Fibroblast of the aortic adventitia (primary cell): ENCODE measurements at places on chromosomes 3 and 15.
A peak's percentile ranks its signal among the peaks of the same experiment; 100 is the strongest.

- peak; percentile 52 for DNase-seq
These were observed 490.4 kb upstream of the CFAP20DC start for GRCh38 chr3:59540241-59540640.

DNA sequence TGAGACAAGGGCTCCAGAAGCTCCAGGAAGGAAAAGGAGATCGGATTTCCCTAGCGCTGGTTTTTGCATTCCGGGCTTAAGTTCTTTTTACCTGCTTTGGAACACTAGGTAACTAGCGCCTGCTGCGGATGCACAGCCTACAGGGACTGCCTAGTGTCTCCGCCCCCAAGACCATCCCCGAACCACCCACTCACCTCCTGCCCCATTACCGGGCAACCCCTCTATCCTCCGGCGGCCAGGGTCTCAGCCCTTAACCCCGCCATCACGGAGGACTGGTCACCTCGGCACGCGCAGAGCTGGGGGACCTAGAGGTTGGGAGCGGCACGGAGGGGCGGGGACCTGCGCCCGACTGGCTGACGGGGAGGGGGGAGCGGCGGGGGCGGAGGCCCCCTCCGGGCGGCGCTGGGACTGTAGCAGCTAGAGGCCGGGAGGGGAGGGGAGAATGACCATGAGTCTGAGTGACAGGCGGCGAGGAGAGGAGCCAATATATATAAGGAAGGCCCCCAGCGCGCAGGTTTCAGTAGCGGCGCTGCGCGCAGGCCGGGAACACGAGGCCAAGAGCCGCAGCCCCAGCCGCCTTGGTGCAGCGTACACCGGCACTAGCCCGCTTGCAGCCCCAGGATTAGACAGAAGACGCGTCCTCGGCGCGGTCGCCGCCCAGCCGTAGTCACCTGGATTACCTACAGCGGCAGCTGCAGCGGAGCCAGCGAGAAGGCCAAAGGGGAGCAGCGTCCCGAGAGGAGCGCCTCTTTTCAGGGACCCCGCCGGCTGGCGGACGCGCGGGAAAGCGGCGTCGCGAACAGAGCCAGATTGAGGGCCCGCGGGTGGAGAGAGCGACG lies at the start of gene DLL4:
TSS of gene DLL4 (plus strand) at position 520 of the 839 bp plus-strand sequence. CDS start 329 bp downstream, outside the sequence.
- DNase-seq, result no peak

DNA sequence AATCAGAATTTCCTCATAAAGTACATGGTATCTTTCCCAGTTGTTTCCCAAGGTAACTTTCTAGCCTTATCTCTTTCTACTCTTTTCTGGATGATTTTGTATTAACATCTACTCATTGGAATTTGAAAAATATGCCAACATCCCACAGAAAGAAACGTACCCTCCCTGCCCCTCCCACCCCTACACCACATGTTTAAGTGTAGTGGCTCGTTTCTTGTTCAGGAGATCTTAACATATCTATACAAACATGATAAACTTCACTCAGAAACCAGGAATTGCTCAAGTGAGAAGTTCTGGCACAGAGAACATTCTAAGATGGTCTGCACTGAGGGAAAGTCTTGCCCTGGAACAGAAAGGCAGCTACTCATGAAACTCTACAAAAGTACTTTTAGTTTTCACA lies 404.7 kb downstream of the SOX2 start:
- DNase-seq, result peak; percentile 10

GRCh38 chr15:78175330-78175729 lies 26.2 kb downstream of the IDH3A start:
- DNase-seq, result no peak

- DNase-seq, result no peak
These were observed 30.8 kb downstream of the MAP4 start for GRCh38 chr3:47985381-47985780.

DNA sequence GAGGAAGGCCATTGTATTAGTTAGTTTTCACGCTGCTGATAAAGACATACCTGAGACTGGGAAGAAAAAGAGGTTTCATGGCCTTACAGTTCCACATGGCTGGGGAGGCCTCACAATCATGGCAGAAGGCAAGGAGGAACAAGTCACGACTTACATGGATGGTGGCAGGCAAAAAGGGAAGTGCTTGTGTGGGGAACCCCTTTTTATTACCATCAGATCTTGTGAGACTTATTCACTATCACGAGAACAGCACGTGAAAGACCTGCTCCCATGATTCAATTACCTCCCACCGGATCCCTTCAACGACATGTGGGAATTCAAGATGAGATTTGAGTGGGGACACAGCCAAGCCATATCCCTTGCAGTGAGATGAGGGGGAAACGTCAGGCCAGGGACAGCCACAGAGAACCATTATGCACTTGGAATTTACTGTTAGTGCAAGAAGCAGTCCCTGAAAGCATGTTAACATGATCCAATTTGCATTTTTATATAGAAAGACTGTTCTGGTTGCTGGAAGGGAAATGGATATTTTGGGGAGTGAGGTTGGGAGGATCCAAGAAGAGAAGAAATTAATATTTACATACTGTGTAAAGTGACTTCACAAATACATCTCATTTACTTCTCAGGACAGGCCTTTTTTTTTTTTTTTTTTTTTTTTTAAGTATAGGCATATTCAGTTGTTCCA lies 87.1 kb downstream of the ARNT2 start:
- no peak for DNase-seq

DNA sequence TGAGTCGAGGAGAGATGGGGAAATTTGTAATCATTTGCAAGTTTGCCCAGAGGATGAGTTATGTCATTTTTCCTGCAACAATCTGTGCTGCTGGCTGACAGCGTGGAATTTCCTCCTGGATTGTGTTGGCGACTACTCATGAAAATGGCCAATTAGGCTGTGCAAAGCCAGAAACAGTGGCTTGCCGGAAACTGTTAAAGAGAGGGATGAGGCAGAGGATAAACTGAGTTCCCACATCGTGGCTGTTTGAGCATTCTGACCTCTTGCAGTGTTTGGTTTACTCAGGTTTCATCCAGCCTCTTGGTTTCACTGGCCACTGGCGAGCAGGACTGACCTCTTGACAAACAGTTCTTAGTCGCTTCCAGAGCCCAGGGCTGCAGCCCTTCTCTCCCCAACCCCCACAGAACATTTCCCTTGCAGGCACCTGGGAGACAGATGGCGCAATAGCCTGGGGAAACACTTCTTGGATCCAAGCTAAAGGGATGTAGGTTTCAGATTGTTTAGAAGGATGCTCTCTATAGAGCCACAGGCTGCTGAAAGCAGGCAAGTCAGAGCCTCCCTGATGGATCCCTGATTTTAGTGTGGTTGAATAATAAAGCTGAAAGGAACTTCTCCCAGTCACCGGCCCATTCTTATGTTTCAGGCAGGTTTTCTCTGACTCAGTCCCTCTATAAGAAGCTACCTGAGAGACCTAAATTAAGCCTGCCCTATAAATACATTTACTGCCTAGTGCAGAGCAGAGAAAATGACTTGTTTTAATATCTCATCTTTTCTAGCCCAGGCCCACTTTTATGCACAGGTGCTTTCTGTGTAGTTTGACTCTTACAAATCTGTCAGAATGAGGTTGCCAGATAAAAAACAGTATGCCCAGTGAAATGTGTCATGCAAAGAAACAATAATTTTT lies 92.8 kb upstream of the UBE2E1 start:
- DNase-seq, result peak; percentile 90

- DNase-seq, result no peak
These were observed 2.8 kb upstream of the FILIP1L start for GRCh38 chr3:100117093-100117492.

- no peak for DNase-seq
These were observed 609.9 kb downstream of the RBMS3 start for GRCh38 chr3:29890801-29891200.

- no peak for DNase-seq
These were observed 23.5 kb downstream of the FAM81A start for GRCh38 chr15:59461521-59461920.

- no peak for DNase-seq
These were observed 82.7 kb downstream of the SLC25A26 start for GRCh38 chr3:66303491-66303901.

- no peak for DNase-seq
These were observed 1123.7 kb downstream of the IGSF11 start for GRCh38 chr3:117910820-117911521.

DNA sequence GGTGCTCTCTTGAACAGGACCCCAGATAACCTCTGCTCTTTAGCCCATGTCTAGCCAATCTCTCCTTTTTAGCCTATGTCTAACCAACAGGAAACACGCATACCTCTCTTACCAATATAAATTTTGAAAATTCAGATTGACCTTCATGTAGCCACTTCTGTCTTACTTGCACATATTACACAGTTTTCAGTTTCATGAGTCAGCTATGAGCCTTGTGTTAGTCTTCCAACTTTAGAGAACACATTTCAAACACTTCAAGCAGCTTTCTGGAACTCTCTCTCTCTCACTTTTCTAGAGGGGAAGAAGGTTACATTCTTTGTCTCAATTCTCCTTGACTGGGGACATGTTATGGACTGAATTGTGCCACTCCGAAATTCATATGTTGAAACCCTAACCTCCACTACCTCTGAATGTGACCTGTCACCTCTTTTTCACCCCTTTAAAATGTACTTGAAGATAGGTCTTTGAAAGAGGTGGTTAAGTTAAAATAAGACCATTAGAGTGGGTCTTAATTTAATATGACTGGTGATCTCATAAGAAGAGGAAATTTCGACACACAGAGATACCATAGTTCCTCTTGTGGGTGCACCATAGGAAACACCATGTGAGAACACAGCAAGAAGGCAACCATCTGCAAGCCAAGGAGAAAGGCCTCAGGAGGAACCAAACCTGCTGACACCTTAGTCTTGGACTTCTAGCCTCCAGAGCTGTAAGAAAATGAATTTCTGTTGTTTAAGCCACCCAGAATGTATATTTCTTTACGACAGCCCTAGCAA lies 480.3 kb upstream of the ALCAM start:
- peak; percentile 38 for DNase-seq

DNA sequence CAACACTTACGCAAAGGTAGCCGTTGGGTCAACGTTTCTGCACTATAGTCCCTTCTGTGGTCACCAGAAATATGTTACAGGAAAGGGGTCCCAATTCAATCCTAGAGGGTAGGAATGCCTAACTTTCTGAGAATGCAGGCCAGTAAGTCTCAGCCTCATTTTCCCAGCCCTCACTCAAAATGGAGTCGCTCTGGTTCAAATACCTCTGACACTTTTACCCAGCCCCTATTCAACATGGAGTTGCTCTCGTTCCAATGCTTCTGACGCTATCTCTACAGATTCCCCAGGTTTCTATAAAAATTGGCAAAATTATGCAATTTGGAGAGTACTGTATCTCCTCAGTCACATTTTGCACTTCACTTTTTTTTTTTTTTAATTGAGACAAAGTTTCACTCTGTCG lies 39.7 kb downstream of the ZNF445 start:
- no peak for DNase-seq

DNA sequence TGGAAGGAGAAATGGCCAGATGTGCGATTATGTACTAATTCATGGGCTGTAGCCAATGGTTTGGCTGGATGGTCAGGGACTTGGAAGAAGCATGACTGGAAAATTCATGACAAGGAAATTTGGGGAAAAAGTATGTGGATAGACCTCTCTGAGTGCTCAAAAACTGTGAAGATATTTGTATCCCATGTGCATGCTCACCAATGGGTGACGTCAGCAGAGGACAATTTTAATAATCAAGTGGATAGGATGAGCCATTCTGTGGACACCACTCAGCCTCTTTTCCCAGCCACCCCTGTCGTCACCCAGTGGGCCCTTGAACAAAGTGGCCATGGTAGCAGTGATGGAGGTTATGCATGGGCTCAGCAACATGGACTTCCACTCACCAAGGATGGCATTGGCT lies 490.9 kb upstream of the CBLB start:
- DNase-seq, result no peak

- no peak for DNase-seq
These were observed 580.6 kb upstream of the ADAMTS9 start for GRCh38 chr3:65268426-65268825.

DNA sequence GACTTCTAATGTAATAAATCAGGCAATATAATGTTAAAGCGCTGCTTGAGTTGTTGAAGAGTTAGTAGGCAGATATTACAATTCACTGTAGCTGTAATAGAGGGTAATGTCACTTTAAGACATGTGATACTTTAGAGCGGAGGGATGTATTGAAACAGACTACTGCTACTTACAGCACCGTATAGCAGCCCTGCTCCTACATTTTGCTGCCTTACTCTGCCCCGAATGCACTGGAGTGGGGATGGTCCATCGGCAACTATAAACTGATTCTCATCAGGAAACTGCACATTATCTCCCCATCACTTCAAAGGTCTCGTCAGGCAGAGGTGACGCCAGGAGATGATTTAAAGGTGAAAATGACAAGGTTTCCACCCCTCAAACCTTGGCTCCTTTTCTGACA lies 349.7 kb upstream of the SUCLG2 start:
- DNase-seq, result no peak

DNA sequence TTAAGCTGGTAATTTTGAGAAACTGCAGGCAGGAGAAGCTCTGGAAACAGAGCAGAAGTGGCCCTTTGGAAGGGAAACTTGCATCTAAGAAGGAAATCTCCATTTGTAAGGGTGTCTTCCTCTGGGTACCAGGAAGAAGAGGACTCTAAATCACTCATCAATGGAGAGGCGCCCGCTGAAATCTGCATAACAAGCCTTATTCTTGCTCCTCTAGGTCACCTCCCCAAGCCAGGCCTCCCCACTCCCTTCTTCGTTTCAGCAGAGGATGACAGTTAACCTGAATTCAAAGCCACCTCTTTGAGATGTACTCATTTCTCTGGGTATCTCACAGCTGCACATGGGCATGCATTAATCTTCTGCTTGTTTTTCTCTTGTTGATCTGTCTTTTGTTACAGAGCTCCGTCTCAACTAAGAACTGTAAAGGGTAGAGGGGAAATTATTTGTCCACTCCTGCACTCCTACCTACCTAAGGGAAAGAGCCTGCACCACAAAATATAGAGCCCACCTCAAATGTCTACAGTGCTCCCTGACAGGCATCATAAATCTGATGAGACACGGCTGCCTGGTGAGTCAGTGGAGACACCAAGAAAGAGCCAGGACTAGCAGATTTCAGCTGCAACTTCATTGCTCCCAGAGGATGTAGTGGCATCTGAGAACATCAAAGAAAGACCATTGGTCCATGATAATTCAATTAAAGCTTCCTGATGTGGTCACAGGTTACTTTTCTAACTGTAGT lies 51.5 kb downstream of the GABRB3 start:
- no peak for DNase-seq

DNA sequence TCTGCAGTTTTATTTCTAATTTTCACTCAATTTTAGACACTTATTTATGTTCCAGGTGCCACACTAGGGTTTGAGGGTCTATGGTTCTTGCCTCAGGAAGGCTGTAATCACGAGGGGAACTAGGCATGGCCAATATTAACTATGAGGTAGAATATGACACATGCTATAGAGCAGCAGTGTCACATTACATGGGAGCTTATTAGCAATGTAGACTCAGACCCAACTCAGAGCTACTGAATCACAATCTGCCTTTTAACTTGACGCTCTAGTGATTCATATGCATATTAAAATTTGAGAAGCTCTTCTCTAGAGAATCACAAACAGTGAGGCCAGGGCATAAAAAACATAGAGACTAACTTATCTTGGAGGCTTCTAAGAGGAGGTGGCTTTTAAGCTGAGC lies 32.8 kb upstream of the MRPL3 start:
- DNase-seq, result no peak

DNA sequence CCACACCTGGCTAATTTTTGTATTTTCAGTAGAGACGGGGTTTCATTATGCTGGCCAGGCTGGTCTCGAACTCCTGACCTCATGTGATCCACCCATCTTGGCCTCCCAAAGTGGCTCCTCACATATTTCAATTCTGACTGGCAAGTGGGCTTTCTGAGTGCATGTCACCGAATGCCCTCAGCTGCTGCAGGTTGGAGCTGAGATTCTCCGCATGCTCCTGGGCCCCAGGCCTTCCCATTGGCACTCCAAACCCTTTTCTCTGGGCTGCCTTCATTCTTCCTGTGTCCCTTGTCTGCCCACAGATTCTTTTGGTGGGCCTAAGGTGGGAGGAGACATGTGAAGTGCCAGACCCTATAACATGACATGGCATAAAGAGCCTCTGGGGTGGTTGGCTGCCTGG lies 67.3 kb downstream of the SYNM start:
- DNase-seq, result no peak
